ENCODE measurements at places on chromosomes 2 and 18.
A peak's percentile ranks its signal among the peaks of the same experiment; 100 is the strongest.

GRCh38 chr18:55228191-55228590 lies 268.9 kb upstream of the CCDC68 start:
- DNase-seq, result no peak

DNA sequence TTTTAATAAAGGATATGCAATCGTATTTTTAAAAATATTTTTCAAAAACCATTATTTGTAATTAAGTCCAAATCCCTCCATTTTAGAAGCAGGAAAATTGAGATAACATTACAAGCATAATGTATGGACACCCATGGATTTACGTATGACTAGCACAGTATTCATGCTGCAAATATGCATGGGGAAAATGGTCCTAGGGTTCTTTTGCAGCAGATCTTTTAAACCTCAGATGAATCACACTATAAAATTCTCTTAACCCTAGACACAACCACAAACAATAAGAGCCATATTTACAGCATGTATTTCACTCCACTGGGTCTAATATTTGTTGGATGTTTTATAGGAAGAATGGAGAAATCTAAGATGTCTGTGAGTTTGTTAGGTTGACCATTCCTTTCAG lies 453.4 kb downstream of the TGIF1 start:
- no peak for DNase-seq

DNA sequence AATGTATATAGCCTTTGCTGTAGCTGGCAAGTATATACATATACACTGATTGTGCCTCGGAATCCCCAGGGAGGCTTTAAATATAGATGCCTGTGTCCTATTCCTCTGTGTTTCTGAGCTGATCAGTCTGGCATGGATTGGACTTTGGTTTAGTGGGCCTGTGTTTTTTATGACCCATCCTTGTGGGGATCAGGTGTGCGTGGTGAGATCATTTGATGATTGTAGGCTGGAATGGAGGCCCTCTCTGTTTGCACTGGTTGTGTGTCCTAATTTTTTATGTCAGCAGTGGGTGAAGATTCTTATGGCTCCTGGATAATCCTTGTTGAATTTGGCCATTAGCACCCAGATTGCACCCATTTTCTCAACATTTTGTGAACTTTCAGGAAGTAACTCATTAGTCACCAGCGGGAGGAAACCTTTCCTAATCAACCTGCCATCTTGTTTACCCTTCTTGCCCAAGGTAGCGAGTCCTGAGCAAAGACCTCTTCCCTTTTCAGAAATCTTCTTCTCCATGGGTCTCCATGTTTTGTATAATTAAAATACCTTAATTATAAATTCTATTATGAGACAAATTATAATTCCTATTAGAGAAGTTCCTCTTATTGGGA lies 75.8 kb downstream of the UGGT1 start:
- no peak for DNase-seq

DNA sequence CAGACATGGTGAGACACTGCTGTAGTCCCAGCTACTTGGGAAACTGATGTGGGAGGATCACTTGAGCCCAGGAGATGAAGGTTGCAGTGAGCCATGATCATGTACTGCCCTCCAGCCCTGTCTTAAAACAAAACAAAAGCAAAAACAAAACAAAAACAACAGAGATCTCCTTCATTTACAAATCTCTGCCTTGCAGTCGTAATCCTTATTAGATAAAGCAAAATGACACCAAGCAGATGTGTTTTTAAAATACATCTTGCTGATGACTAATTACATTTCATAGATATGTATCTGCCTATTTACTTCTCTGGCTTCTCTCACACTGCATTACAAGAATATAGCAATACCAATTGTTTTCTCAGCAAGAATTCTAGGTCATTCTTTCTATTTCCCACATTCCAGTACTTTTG lies 22.8 kb downstream of the NFE2L2 start:
- DNase-seq, result no peak

DNA sequence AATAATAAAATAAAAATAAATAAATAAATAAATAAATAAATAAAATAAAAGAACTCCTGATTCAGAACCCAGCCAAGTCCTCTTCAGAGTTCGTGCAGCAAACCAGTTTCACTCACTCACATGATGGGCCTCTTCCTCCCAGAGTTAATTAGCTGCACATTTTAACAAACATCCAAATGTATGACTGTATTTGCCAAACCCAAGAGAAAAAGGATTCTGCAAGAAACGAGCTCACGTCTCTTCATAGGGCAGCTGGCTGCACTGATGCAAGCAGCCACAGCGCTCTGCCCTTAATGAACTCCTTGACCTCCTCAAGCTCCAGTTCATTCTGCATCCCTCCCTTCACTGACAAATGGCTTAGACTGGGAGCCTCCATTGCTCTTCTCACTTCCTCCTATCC lies 55.1 kb downstream of the MREG start:
- DNase-seq, result no peak

GRCh38 chr18:10022365-10022764 lies 108.5 kb downstream of the VAPA start:
- DNase-seq, result no peak

- no peak for DNase-seq
These were observed 65.0 kb upstream of the OTOF start for GRCh38 chr2:26542676-26543505.

DNA sequence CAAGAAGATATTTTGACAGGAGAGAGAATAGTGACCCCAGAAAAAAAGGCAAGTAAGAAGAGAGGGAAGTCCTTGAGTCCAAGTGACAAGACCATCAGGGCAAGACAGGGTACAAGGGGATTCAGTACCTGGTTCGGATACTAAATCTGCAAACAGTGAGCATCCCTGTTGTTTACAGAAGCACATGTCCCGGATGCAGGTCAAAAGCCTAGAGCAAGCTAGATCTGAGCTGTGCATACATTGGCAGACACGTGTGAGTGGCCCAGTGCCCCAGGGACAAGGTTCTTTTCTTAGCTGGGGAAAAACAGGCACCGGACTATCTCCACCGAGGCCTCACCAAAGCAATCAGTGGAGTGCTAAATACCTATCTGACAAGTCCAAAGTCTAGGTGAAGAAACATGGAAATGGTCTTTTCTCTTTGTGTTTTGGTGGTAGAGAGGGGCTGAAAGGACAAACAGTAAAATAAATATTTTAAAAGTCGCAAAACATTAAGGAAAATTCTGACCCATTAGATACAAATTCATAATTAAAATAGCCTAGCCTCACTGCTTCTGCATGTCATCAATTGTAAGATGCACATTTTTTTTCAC lies 165.2 kb downstream of the SUCLG1 start:
- no peak for DNase-seq

- DNase-seq, result no peak
These were observed 33.8 kb upstream of the TMEM87B start for GRCh38 chr2:112021290-112021689.

GRCh38 chr2:150570712-150571111 lies 83.2 kb upstream of the RND3 start:
- no peak for DNase-seq

DNA sequence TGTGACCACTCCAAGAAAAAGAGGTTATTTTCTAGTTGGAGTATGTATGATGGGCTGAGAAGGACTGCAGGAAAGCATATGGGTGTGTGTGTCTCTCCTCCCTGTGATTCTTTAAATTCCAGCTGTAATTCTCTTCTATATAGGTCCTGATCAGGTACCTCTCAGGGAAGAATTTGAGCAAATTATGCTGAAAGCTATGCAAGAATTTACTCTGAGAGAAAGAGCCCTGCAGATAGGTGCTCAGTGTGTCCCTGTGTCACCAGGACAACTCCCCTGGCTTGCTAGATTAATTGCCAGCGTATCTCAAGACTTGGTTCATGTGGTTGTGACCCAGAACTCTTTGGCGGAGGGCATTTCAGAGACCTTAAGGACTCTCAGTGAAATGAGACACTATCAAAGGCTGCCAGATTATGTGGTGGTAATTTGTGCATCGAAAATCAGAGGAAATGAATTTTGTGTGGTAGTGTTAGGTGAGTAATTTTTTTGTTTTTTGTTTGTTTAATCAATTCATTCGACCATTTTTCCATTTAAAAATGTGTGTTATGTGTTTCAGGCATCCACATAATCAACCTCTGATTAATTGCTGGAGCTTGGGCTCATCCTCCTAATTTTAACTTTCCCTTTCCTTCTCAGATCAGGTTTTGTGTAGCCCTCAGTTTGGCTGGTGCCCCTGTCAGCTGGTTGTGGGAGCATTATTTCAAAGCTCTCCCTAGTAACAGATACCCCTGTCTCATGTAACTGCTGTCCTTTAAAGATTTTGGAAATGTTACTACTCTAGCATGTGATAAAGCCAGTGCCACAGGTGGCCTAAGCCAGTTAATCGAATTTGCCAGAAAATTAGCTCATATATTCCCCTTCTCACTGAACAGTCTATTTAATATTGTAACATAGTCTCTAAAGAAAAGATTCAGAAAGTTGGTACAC lies 150.9 kb downstream of the ESCO1 start:
- DNase-seq, result no peak

DNA sequence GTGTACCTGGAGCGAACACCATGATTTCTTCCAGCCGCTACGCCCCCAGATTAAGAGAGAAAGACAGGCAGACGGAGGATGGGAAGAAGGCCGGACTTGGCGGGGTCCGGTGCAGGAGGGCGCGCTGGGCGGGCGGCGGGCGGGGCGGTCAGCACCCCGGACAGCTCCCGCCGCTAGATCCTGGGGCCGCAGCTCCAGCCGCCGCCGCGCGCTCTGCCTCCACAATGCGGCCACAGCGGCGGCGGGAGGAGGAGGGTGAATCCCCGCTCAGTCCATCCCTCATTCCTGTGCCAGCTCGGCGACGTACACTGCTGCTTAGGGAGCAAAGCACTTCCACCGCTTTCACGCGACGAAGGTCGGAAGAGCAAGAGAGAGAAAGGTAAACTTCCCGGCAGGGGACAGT lies at the start of gene AKAIN1:
Gene AKAIN1 (minus strand): TSS at position 226 of the 403 bp plus-strand sequence. CDS start 204 bp downstream, at position 22.
- peak; percentile 55 for DNase-seq

DNA sequence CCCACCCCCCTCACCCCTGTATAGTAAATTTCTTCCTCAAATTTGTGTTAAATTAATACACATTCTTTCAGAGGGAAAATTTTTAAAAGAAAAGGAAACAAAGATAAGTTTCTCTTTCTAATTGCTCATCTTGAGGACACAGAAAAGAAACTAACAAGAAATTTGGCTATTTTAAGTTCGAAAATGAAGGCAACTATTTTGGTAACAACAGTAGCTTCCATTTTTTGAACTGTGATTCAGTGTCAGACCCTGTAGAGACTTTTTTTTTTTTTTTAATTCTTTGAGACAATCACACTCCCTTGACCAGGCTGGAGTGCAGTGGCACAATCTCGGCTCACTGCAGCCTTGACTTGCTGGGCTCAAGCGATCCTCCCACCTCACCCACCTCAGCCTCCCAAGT lies 194.9 kb downstream of the SS18 start:
- DNase-seq, result no peak

DNA sequence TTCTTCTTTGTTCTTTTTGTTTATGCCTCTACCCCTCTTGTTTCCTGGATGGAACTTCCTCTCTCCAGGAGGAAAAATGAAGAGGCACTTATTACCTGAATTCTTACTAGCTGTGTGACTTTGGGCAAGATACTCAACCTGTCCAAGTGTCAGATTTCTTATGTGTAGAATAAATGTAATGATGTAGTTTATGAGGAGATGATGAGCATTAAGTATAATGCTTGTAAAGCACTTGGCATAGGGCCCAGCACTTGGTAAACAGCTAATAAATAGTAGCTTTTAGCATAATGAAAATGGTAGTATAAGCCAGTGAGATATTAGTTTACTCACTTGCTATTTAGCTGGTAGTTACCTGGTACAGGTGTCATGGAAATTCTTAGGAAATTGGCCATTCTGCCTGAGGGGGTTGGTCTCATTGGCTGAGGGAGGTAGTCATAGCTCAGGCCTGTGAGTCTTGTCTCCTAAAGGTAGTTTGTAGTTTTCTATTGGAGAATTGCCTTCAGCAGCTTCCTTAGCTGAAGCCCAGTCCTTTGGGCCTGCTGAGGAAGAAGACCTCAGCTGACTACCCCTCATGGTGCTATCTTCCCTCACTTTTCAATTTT lies 133.4 kb upstream of the NABP1 start:
- DNase-seq, result no peak

DNA sequence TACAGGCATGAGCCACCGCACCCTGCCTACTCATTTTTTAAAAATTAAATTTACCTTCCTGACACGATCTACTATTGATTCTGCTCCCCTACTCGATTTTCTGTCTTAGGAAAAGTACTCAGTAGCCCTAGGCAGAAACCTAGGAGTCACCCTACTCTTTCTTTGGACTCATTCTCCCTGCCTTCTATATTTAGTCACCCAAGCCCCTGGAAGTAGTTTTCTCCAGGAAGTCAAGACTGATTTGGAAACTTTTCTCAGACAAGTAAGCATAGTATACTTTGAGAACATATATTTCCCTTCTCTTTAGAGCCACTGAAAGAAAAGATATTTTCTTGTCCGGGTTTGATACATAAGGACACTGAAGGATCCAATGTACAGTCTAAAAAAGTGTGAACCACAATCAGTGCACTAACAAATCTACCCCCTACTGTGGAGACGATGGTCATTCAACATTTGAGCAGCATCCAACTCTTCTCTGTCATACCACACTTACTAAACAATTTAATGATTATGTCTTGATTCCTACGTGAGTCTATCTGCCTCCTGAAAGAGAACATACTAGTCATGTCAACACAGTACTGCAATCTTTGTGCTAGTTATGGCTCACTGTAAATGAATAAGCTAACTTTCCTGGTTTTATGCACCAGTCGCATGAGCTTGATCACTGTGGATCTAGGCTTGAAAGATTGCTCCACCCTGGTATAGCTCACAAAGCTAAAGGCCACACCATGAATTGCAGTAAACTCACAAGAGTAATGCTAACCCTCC lies 19.8 kb downstream of the YWHAQ start:
- no peak for DNase-seq

- DNase-seq, result no peak
These were observed 126.3 kb downstream of the LTBP1 start for GRCh38 chr2:33073018-33073417.

DNA sequence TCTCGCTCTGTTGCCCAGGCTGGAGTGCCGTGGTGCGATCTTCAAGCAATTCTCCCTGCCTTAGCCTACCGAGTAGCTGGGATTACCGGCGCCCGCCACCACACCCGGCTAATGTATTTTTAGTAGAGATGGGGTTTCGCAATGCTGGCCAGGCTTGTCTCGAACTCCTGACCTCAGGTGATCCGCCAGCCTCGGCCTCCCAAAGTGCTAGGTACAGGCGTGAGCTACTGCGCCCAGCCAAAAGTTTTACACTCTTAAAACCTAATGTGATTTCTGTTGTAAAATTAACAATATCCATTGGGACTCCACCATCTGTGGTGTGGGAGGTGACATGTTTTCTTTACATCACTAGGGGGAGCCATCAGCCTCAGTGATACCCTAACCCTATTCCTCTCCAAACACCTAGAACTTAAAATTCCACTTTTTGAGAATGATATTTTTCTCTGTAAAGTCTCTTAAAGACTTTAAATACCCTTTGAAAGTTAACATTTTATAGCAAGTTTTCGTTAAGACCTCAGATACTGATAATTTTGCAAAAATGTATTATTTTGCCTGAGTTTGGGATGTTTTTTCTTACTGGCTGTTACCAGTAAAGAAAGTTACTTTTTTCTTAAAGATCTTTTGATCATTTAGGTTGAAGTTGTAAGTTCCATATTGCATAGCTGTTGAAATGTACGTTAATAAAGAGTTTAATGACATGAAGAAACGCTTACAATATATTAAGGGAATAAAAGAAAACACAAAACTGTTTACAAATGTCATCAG lies 11.6 kb upstream of the EIF2AK2 start:
- peak; percentile 30 for DNase-seq
